H9 (cell line): ENCODE measurements at places on chromosomes 13 and 19. TPM values are rescaled to one million over a fixed set of nuclear protein-coding genes. Genes with fewer than 3 reads are reported as not detected.

The SIGLEC10 gene
- not detected in 2 replicates for total RNA-seq

The TNNT1 gene
- total RNA-seq: 124 and 127 TPM in 2 replicates

The PSG7 gene
- not detected in 2 replicates for total RNA-seq

DNA sequence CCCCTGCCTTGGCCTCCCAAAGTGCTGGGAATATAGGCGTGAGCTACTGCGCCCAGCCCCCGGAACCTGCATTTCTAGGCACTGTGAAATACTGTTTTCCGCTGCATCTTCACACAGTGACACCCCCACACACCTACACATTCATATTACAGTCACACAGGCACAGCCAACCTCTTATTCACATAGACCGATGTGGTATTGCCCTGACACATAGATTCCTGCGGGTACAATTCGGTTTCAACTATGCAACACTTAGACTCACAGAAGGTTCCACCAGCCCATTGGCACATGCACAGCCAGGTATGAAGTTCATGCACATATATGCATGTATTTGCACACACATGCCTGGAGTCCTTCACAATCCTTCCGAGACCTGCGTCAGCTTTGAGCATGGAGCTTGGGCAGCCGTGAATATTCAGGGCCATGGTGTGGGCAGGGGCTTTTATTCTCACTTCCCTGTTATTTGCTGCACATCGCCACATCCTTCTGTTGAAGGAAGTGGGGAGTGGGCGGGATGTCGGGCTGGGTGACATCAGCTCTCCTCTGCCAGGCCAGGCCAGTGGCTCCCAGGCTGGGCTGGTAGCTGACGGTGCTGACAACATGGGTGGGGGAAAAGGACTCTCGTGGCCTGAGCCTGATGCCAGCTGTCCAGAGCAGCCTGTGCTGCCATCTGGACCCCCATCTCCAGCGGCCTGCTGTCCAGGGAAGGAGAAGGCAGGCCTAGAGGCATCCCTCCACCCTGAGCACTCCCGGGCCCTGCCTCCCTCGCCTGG, 5.4 kb upstream of the CDC37 start:
- DNase-seq: no peak

DNA sequence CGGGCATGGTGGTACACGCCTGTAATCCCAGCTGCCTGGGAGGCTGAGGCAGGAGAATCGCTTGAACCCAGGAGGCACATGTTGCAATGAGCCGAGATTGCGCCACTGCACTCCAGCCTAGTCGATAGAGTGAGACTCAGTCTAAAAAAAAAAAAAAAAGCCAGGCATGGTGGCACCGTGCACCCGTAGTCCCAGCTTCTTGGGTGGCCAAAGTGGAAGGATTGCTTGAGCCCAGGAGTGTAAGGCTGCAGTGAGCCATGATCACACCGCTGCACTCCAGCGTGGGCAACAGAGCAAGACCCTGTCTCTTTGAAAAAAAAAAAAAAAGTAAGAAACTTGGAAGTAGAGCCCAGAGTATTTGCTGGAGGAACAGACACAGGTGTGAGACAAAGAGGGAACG, 27.7 kb downstream of the CCDC8 start:
- DNase-seq: peak; percentile 12

DNA sequence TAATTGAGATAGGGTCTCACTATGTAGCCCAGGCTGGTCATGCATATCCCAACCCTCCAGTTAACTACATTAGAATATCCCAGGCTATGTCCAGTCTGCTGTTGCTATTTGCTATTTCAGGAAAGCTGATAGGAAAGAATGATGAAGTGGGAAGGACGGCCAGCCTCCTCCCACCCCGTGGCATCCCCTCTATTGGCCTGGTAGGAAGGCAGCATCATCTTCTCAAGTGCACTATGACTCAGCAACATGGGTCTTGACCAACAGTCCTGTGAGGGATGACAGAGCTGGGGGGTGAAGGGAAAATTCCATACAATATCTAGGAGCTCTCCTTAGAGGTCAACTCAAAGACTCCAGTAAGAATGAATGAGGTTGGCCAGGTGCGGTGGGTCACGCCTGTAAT, 48.0 kb upstream of the ABCC4 start:
- DNase-seq: no peak
